ENCODE measurements at places on chromosomes 3 and 15.

- H3K4me3 ChIP-seq = no peak overlapping the region
- peaks cover 22% of the 10 kb centered on the region for H3K27me3 ChIP-seq
- DNase-seq = no peak
- no peaks in the 10 kb centered on the region for H3K4me1 ChIP-seq
- H3K27ac ChIP-seq = no peak overlapping the region
These were observed 31.9 kb upstream of the IGF1R start for GRCh38 chr15:98616397-98616796.

- no peak overlapping the region for H3K4me3 ChIP-seq
- H3K27ac ChIP-seq = no peak overlapping the region
- H3K27me3 ChIP-seq = no peaks in the 10 kb centered on the region
- DNase-seq = no peak
These were observed 192.9 kb upstream of the CADPS start for GRCh38 chr3:63067999-63068645.

- H3K4me3 ChIP-seq = no peak overlapping the region
- H3K4me1 ChIP-seq = peaks cover 32% of the 10 kb centered on the region
- peaks cover 35% of the 10 kb centered on the region for H3K36me3 ChIP-seq
These were observed 1.1 kb upstream of the PARP15 start for GRCh38 chr3:122576174-122576940.

GRCh38 chr3:105394177-105394576, 27.5 kb downstream of the ALCAM start:
- DNase-seq = no peak
- H3K27ac ChIP-seq = no peak overlapping the region
- H3K4me1 ChIP-seq = no peaks in the 10 kb centered on the region
- H3K36me3 ChIP-seq = no peaks in the 10 kb centered on the region
- no peak overlapping the region for H3K4me3 ChIP-seq

DNA sequence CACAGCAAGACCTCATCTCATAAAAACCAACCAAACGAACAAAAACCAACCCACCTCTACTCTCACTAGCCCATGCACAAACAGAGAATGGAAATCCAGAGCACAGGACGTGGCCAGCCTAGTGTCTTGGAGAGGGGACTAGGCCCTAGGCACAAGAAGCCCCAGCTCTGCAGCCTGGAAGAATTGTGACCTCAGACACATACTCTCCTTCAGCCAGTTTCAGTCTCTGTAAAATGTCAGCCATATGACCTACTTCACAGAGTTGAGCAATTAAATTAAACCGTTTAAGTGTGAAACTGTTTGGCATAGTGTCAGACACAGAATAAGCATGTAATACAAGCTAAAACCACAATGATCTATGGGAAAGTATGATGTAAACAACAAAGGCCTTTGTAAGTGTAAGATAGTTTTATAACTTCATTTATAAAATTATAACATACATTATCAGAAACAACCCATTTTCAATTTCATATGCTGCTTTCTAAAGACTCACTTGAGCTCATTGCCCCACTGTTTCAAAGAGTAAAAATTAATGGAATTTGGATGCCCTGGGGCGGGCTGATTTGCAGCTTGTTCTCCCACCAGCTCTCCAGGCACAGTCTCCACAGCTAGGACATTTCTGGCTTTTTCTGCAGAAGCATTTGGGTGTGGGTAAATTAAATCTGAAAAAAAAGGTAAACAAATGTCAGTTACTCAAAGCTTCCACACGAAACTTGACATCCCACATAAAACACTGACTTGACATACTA, 32.9 kb downstream of the TBC1D2B start:
- no peak overlapping the region for H3K4me3 ChIP-seq
- no peaks in the 10 kb centered on the region for H3K27me3 ChIP-seq
- no peak for DNase-seq
- H3K4me1 ChIP-seq = peaks cover 73% of the 10 kb centered on the region

DNA sequence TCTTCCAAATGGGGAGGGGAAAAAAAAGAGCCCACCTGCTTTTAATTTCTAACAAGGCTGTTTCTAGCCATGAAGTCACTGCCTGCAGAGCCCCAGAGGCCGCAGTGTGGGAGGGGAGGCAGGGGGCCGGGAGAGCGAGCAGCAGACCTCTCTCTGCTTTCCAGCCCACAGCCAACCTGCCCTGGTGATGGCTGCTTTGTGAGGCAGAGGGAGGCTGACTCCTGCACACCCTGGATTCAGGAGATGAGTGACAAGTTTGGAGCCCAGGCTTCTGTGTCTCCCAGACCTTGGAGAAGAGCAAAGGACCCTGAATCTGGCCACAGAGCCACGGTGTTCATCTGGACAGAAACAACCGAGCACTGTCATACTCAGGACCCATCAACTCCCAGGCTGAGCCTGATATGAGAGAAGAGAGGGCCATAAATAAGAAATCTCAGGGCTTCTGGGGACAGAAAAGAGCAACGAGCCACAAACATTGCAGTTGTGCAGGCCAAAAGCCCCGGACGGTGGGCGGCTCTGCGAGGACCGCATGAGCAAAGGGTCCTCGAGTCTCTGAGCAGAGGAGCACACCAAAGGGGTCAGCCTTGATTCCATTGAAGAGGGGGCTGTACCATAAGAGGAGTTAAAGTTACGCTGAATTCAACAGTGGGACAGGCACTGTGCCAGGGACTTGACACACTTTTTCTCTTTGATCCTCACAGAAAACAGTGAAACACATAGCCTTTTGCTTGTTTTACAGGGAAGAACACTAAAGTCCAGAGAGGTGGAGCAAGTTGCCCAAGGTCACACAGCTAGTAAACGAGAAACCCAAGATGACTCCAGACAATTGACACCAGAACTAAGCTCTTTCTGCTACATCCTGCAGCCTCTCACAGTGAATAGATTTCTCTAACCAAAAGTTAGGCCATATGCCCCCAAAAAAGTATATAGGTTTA, 97.2 kb downstream of the SEMA5B start:
- no peak overlapping the region for H3K27ac ChIP-seq
- no peaks in the 10 kb centered on the region for H3K4me1 ChIP-seq
- no peaks in the 10 kb centered on the region for H3K36me3 ChIP-seq
- H3K27me3 ChIP-seq = no peaks in the 10 kb centered on the region
- H3K4me3 ChIP-seq = no peak overlapping the region

GRCh38 chr15:25740383-25741255, 122.5 kb downstream of the ATP10A start:
- peaks cover 5% of the 10 kb centered on the region for H3K4me1 ChIP-seq
- no peak overlapping the region for H3K27ac ChIP-seq
- H3K36me3 ChIP-seq = peaks cover 3% of the 10 kb centered on the region
- H3K4me3 ChIP-seq = no peak overlapping the region
- no peaks in the 10 kb centered on the region for H3K27me3 ChIP-seq

DNA sequence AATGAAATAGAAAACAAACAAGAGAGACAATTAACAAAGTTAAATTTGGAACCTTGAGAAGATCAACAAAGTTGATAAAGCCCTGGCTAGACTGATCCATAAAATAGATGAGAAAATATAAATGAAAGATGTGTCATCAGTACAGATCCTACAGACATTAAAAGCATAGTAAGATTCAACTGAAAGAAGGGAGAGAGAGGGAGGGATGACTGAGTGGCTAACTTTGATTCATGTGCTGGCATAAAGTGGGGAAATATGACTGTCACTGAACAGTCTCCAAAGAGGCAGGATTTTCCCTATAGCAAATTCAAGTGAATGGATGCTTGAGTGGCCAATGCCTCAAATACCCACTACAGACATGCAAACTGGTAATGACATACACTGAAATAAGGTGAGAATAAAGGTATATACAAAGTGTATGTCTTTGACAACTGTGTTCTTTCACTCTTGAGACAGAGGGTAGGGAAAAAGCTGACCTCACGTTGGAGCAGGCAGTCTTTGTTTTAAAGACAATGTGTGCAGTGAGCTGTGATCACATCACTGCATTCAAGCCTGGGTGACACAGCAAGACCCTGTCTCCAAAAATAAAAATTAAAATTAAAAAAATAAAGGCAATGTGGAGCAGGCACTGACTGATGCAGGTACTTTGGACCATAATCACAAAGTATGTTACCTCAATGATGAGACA, 35.9 kb upstream of the CHD2 start:
- H3K36me3 ChIP-seq = no peaks in the 10 kb centered on the region
- peaks cover 4% of the 10 kb centered on the region for H3K4me1 ChIP-seq
- H3K4me3 ChIP-seq = no peak overlapping the region
- DNase-seq = no peak

Measured in lower lobe of right lung (tissue), 2 donors.